Osteocyte (in vitro differentiated cells): ENCODE measurements at places on chromosomes 7 and 10.
A peak's percentile ranks its signal among the peaks of the same experiment; 100 is the strongest.

- no peak for DNase-seq
Observed at GRCh38 chr7:137870078-137870477, 23.3 kb upstream of the DGKI start.

DNA sequence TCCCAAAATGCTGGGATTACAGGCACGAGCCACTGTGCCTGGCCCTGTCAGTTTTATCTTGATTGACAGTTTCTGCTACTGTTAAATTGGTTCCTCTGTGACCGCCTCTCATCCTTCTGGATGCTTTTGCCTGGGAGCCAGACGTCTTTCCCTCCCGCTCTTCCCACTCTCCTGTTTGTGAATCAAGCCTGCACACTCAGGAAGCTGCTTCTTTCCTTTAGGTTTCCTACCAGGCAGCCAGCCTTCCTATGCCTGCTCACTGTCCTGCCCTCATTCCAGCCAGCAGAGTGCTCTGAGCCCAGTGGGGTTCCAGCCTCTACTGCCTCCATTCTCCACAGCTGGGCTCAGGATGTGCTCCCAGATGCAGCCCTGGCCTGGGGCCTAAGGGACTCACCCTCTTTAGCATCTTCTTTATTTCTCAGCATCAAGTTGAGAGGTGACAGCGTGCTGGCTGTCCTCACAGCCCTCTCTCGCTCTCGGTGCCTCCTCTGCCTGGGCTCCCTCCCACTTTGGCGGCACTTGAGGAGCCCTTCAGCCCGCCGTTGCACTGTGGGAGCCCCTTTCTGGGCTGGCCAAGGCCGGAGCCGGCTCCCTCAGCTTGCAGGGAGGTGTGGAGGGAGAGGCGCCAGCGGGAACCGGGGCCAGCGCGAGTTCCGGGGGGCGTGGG is 5.1 kb downstream of the SH2D4B start:
- DNase-seq = peak; percentile 73

DNA sequence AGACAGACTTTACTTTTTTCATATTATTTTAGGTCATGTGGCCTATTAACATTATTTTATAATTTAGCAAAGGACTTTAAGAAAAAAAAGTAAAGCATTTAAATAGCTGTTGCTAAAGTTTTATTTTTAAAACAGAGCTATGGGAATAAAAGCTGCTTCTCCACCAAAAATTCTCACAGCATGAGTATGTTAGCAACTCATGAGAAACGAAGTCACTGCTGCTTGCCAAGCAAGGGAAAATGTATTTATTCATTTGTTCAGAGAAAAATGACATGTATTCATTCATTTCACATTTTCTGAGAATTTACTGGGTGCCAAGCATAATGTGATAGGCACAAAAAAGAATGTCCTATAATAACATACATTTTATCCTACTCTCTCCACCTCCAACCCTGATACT is 5.1 kb downstream of the LRRC72 start:
- DNase-seq = no peak

- DNase-seq = no peak
Observed at GRCh38 chr10:112988839-112989406, 38.9 kb downstream of the TCF7L2 start.

- no peak for DNase-seq
Observed at GRCh38 chr10:111856631-111857030, 326.9 kb downstream of the GPAM start.

GRCh38 chr7:37590824-37591223 is 92.7 kb upstream of the GPR141 start:
- no peak for DNase-seq

- DNase-seq = no peak
Observed at GRCh38 chr7:19066170-19066569, 51.3 kb downstream of the TWIST1 start.

DNA sequence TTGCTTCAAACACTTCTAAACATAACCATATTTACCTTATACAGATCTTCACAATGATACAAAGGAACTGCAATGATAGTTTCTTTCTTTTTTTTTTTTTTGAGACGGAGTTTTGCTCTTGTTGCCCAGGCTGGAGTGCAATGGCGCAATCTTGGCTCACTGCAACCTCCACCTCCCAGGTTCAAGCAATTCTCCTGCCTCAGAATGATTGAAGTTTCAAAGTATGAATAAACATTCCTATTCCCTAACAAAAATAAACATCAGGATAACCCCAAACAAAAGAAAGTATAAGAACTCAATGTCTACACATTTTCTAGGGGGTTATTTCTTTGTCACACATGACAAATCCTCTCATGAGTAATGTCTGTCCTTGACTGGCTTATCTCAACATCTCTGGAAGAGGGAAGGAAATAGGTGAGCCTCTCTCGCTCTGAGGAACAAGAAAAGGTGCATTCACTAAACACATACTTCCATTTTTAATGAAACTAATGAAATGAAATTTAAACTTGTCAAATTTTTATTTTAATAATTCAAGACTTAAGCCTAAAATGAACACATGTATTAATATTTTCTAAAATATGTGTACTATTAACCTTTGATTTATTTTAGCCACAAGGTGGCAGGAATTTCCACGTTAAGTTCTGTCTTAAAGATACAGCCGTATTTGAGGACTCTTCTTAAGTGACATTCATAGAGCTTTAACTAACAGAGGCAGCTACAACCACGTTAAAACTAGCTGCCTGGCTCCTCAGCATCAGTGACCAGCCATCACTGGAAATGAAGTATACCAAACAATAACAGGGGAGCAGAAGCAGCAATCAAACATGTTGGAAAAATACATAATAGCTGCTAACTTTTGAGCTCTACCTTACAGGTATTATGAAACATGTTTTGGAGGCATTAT is 58.3 kb downstream of the MALSU1 start:
- no peak for DNase-seq

DNA sequence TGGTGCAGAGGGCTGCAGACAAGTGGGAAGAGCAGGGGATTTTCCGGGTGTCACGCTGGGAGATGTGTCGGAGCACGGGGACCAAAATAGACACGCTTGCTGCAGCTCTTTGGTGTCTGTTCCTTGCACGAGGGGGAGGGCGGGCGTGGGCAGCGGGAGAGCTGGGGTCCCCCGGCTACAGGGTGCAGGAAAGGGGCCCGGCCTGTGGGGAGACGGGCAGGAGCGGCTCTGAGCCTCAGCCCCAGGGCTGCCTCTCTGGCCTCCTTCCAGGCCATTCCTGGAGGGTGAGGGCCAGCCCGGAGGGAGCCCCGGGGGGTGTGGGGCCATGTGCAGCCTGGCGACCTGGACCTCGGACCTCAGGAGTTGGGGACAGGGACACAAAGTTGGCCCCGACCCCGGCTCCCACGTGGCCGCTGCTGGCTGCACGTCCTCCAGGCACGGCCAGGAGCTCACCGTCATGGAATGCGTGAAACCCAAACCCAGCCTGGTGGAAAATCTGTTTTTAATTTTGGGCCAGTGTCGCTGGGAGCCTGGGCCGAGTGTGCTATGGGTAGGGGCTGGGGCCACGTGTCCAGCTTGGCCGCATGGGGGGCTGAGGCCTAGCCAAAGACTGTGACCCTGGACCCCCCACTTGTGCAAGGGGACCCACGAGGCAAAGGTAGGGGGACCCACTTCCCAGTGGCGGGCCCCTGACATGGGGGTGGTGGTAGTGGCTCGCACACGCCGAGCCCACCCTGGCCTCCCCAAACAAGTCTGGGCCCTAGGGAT is 6.6 kb downstream of the TTYH3 start:
- DNase-seq = no peak

- DNase-seq = no peak
Observed at GRCh38 chr7:94510582-94511496, 1.2 kb downstream of the CASD1 start.
